ENCODE measurements at places on chromosomes 2 and 18.
A peak's percentile ranks its signal among the peaks of the same experiment; 100 is the strongest.

- no peak overlapping the region for H3K4me3 ChIP-seq
- H3K36me3 ChIP-seq, result no peaks in the 10 kb centered on the region
- no peaks in the 10 kb centered on the region for H3K27me3 ChIP-seq
- peaks cover 79% of the 10 kb centered on the region for H3K4me1 ChIP-seq
- no peak overlapping the region for H3K27ac ChIP-seq
Observed at GRCh38 chr2:24515831-24516230, 24.8 kb downstream of the NCOA1 start.

DNA sequence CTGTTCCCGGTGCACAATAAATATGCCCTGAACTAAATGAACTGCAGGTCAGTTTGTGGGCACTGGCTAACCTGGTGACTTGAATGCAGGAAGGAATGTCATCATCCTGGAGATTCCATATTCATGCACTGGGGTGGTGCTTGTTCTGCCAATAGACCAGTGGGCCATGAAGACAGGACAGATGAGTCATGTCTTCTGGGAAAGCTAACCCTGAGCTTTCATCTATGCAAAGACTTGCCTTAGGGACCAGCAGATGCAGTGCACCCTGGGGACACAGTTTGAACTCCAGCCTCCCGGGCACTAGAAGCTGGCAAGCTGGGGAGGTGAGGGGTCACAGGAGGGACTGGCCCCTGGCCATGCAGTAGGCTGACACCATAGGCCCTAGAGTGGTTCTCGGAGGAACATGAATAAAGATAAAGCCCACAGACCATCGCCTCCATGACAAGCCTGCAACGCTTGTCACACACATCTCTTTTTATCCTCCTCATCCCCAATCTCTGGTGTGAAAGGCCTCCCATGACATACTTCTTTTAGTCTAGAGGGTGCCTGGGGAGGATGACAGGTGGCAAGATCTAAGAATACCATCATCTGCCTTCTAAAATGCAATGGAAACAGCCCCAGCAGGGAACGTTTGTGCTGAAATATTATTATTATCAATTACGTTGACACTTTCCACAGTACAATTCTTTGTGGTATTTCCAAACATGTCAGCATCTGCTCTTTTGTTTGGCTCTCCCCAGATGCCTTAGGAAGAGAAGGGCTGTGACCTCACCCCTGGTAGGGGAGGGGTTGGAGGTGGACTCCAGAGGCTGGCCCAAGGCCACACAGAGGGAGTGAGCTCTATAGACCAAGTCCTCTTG lies 267.4 kb upstream of the RAB6C start:
- H3K27me3 ChIP-seq, result peaks cover 65% of the 10 kb centered on the region
- no peak overlapping the region for H3K4me3 ChIP-seq
- no peak overlapping the region for H3K27ac ChIP-seq
- H3K4me1 ChIP-seq, result no peaks in the 10 kb centered on the region
- no peak for DNase-seq
- no peaks in the 10 kb centered on the region for H3K36me3 ChIP-seq

DNA sequence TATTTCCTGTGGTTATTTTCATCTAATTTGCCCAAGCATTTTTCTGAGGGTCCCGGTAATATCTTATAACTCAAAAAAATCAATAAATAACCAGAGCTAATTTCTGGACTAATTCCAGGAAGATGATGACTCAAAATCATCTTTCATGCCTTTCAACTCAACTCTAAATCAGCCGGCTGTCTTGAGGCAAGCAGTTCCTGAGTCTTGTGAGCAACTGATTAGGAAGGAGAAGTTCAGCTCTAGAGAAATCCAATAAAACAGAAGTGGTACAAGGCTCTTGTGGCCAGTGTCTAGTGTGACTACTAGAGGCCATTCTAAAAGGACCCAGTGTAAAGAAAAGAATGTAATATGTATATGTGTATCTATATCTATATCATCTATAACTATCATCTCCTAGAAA lies 890.4 kb downstream of the TRIB2 start:
- H3K4me1 ChIP-seq, result no peaks in the 10 kb centered on the region
- H3K27ac ChIP-seq, result no peak overlapping the region
- no peaks in the 10 kb centered on the region for H3K27me3 ChIP-seq
- DNase-seq, result no peak
- H3K4me3 ChIP-seq, result no peak overlapping the region

DNA sequence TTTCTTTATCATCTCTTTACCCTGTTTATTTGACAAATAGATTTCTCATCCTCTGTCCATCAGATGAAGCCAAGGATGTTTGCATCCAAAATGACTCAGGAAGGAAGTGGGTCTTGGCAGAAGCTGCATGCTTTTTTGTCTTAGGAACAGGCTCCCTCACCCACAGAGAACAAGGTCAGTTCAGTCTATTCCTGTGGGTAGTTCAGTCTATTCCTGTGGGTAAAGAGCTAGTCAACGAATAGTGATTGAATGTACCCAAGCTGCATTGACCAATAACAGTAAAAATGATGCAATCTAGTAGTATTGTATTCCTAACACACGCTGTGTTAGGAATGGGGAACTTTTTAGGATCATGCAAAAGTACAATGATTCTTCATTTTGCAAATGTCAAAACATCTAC lies 290.8 kb upstream of the TANK start:
- peaks cover 14% of the 10 kb centered on the region for H3K4me1 ChIP-seq
- H3K27me3 ChIP-seq, result no peaks in the 10 kb centered on the region
- H3K4me3 ChIP-seq, result no peak overlapping the region
- DNase-seq, result no peak
- H3K36me3 ChIP-seq, result no peaks in the 10 kb centered on the region

DNA sequence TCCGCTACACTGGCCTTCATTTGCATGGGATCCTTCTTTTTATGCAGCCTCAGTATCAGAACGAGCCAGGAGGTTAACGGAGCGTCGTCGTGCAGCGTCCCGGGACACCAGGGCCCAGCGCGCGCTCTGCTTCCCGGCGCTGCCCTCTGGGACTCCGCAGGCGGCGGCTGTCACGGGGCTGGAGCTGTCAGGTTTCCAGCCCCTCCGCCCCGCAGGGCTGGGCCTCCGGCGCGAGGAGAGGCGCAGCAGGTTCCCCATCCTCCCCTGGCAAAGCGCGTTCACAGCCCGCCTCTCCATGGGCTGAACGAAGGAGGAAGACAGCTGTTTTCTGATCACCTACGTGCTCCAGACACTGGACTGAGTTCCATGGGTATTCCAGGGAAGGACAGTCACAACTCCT lies 12.5 kb upstream of the PAX8 start:
- peaks cover 28% of the 10 kb centered on the region for H3K27me3 ChIP-seq
- H3K36me3 ChIP-seq, result no peaks in the 10 kb centered on the region
- peak overlapping the region; percentile 12 for H3K27ac ChIP-seq
- H3K4me1 ChIP-seq, result peaks cover 10% of the 10 kb centered on the region
- H3K4me3 ChIP-seq, result no peak overlapping the region

- H3K36me3 ChIP-seq, result peaks cover 5% of the 10 kb centered on the region
- DNase-seq, result no peak
- no peaks in the 10 kb centered on the region for H3K27me3 ChIP-seq
- H3K4me3 ChIP-seq, result no peak overlapping the region
Observed at GRCh38 chr2:27097341-27097740, 10.8 kb downstream of the KHK start.

- H3K36me3 ChIP-seq, result no peaks in the 10 kb centered on the region
- no peak overlapping the region for H3K27ac ChIP-seq
- peaks cover 24% of the 10 kb centered on the region for H3K4me1 ChIP-seq
- no peak for DNase-seq
- no peaks in the 10 kb centered on the region for H3K27me3 ChIP-seq
Observed at GRCh38 chr18:9851511-9851910, 34.3 kb upstream of the TXNDC2 start.

- no peaks in the 10 kb centered on the region for H3K27me3 ChIP-seq
- no peak overlapping the region for H3K4me3 ChIP-seq
- no peaks in the 10 kb centered on the region for H3K36me3 ChIP-seq
- H3K4me1 ChIP-seq, result peaks cover 87% of the 10 kb centered on the region
- DNase-seq, result peak; percentile 74
Observed at GRCh38 chr18:2903006-2903405, 56.2 kb downstream of the EMILIN2 start.

GRCh38 chr18:5524660-5525059 lies 19.1 kb downstream of the EPB41L3 start:
- no peak overlapping the region for H3K4me3 ChIP-seq
- no peaks in the 10 kb centered on the region for H3K27me3 ChIP-seq
- no peak for DNase-seq
- no peaks in the 10 kb centered on the region for H3K4me1 ChIP-seq

DNA sequence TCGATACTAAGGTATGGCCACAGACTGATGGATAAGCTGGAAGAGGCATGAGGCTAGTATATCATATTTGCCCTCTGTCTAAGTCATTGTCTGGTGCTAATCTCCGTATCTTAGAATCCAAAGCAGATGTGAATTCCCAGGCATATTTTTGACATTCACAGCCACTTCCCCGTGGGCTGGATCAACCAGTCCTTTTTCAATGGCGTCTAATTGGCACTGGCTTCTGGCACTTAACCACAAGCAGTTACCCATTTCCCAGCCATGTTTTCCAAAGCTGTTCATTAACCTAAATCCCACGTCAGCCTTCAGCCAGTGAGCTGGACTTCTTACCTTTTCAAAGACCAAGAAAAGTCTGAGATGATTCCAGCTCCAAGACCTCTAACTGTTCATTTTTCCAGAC lies 20.7 kb upstream of the ZNF407 start:
- no peaks in the 10 kb centered on the region for H3K36me3 ChIP-seq
- H3K4me3 ChIP-seq, result no peak overlapping the region
- no peak for DNase-seq
- H3K27me3 ChIP-seq, result no peaks in the 10 kb centered on the region
- peaks cover 16% of the 10 kb centered on the region for H3K4me1 ChIP-seq

DNA sequence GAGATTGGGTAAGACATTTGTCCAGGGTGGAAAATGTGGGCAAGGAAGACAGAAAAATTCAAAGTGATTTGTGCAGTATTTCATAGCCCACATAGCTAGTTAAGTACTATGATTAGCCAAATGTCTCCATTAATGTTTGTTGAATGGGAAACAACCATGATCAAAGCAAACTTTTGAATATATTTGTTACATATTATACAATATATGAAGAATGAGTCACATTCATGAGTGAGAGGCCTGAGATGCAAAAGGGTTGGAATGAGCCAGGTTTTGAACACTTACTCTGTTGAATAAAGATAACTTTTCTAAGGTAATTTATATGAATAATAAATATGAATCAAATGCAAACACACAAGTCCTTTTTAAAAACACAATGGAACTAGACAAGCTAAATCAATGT lies 984.5 kb upstream of the CDH2 start:
- DNase-seq, result no peak
- H3K4me1 ChIP-seq, result no peaks in the 10 kb centered on the region
- no peak overlapping the region for H3K27ac ChIP-seq
- H3K36me3 ChIP-seq, result no peaks in the 10 kb centered on the region

DNA sequence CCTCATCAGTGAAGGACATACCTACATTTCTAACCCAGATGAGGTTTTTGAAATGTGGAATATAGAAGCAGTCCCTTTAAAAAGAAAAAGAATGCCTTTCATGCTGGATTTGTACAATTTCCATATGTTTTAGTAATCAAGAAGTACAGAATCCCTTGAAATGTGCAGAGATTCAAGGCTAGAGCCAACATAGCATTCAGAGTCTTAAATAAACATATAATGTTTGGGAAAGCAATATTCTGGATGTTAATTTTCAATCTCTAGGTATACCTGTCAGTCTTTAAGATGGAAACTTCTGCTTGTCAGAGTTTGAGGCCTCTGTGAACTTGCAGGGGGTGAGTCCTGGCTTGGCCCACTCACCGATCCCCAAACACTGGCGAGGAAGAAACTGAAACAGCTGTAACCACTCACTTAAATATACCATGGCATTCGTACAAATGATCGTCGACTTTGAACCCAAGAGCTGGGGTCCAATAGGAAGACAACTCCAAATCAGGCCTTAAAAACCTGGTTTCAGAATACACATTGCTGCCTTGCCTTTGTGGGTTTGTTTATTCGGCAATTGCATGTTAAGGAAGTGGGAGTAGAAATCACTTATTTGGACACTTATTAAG lies 132.8 kb upstream of the NCK2 start:
- peaks cover 3% of the 10 kb centered on the region for H3K4me1 ChIP-seq
- no peaks in the 10 kb centered on the region for H3K27me3 ChIP-seq
- H3K27ac ChIP-seq, result no peak overlapping the region
- no peaks in the 10 kb centered on the region for H3K36me3 ChIP-seq

GRCh38 chr2:199462956-199463692 lies 5.4 kb upstream of the SATB2 start:
- peak overlapping the region; percentile 66 for H3K4me3 ChIP-seq
- H3K4me1 ChIP-seq, result peaks cover 53% of the 10 kb centered on the region
- peaks cover 84% of the 10 kb centered on the region for H3K27me3 ChIP-seq
- H3K36me3 ChIP-seq, result no peaks in the 10 kb centered on the region

GRCh38 chr2:217842017-217842416 lies 160.8 kb downstream of the TNS1 start:
- DNase-seq, result no peak
- H3K27ac ChIP-seq, result peak overlapping the region; percentile 95
- H3K27me3 ChIP-seq, result no peaks in the 10 kb centered on the region
- H3K4me1 ChIP-seq, result peaks cover 99% of the 10 kb centered on the region
- H3K36me3 ChIP-seq, result peaks cover 48% of the 10 kb centered on the region
- no peak overlapping the region for H3K4me3 ChIP-seq

GRCh38 chr2:26687328-26687727 lies 5.2 kb upstream of the KCNK3 start:
- H3K36me3 ChIP-seq, result no peaks in the 10 kb centered on the region
- H3K27ac ChIP-seq, result no peak overlapping the region
- no peak for DNase-seq
- H3K4me1 ChIP-seq, result peaks cover 15% of the 10 kb centered on the region

DNA sequence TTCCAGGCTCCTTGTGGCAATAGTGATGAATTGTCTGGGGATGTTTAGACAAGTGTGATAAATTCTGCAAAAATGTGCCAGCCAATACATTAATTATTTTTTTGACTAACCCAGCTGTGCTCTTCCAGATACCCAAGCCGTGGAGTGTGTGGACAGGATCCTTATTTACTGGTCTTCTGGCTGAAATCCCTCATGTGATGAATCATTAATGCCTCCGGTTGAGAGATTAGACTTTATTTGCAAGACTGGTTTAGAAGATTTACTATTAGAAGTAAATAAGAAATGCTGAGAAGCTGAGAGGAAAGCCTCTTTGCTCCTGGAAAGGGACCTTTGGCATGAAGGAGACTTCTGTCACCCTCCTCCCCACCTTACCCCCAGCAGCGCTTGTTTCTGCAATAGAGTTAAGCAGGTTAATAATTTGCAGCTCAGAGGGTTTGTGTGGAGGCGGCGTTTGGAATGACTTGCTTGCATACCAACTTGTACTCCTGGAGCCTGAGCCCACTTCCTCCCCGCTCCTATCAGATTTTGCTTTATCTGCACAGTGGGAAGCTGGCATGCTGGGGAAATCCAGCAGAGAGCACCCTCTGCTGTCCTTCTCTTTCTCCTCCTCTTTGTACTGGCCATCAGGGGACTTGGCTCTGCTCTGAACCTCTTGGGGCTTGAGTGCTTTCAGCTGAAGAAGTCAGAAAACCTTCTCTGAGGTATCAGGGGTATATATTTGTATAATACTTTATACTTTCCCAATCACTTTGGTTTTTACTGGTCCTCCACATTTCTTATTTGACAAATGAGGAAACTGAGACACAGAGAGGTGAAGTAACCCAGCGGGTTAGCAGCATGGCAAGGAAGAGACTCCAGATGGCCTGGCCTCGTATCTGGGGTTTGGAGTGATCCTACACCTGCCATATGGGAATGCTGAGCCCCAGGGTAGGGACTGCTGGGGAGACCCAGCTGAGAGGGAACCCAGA lies 16.3 kb downstream of the SLC3A1 start:
- DNase-seq, result no peak
- H3K36me3 ChIP-seq, result no peaks in the 10 kb centered on the region
- peaks cover 12% of the 10 kb centered on the region for H3K27me3 ChIP-seq
